ENCODE measurements at places on chromosomes 12 and 14. TPM values are rescaled to one million over a fixed set of nuclear protein-coding genes. Genes with fewer than 3 reads are reported as not detected.

CACNA1C gene
- total RNA-seq, result 5.9 TPM

P2RX2 gene
- not detected for total RNA-seq

GNPTAB gene
- 33.5 TPM for total RNA-seq

SLC25A47 gene
- under 0.01 TPM for total RNA-seq

FGF6 gene
- not detected for total RNA-seq
